ENCODE measurements at places on chromosomes 11 and 22. TPM values are rescaled to one million over a fixed set of nuclear protein-coding genes. Genes with fewer than 3 reads are reported as not detected.
A peak's percentile ranks its signal among the peaks of the same experiment; 100 is the strongest.

Gene TBX10
- total RNA-seq = not detected

Gene ANO3
- 8.2 TPM for total RNA-seq

Gene UBQLNL
- total RNA-seq = not detected

Gene TTLL1
- 0.21 TPM for total RNA-seq

Gene CD3G
- not detected for total RNA-seq

- DNase-seq = peak; percentile 83
- H3K27ac ChIP-seq = peak overlapping the region; percentile 53
- H3K27me3 ChIP-seq = peaks cover 1% of the 10 kb centered on the region
- H3K4me1 ChIP-seq = no peaks in the 10 kb centered on the region
Measured at GRCh38 chr11:61688365-61689163, 8.4 kb downstream of the DAGLA start.

DNA sequence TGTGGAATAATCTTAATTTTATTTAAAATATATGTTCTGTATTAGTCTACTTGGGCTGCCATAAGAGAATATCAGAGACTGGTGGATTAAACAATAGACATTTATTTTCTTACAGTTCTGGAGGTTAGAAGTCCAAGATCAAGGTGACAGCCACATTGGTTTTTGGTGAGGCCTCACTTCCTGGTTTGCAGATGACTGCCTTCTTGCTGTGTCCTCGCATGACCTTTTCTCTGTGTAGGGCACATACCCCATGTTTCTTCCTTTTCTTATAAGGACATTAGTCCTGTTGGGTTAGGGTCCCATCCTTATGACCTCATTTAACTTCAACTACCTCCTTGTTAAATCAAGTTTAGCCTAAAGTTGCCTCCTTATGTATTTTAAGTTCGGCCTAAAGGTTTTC is 202.7 kb upstream of the MPPED2 start:
- no peaks in the 10 kb centered on the region for H3K4me1 ChIP-seq
- H3K36me3 ChIP-seq = no peaks in the 10 kb centered on the region
- H3K27ac ChIP-seq = peak overlapping the region; percentile 39
- no peaks in the 10 kb centered on the region for H3K27me3 ChIP-seq
- DNase-seq = no peak
- H3K4me3 ChIP-seq = no peak overlapping the region

DNA sequence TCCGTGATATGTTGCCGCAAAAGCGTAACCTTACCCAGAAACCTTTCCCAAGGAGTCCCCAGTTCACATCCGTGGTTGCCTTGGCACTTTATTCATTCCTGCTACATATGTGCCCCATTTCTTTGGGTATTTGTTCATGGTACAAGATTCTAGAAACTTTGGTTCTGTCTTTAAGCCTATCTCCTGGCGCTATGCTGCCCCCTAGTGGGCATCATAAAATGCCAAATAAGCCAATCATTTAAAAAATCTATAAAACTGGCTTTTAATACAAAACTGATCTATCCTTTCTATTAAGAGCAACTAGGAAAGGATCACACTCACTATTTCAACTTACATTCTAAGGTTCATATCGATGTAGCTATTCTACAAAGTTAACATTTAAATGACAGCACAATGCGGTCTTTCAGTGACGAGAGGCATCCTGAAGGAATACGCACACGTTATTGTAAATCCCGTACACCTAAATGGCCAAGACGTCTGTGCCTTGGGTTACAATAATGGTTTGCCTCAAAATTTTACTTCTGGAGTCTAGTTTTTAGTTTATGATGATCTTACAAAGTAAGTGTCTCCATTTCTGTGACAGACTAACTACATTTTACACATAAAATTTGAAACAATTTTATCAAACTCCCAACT is 16.2 kb downstream of the PIWIL3 start:
- H3K36me3 ChIP-seq = no peaks in the 10 kb centered on the region
- H3K27me3 ChIP-seq = no peaks in the 10 kb centered on the region
- H3K4me1 ChIP-seq = no peaks in the 10 kb centered on the region

DNA sequence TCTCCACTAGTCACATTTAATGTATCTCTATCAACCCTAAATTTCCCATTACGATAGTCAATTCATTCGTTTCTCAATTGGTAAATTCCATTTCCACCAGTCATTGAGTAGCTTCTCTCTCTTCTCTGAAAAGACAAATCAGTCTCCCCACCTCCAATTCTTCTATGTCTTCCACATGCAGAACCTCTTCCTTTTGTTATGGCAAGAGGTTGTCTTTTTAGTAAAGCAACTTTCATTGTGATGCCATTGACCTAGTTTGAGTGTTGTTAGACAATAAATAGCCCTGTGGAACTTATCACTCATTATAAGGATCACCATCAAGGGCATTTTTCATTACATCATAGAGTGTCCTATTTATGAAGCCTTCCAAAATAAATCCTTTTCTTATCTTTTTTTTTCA is 340.9 kb downstream of the LRRC4C start:
- DNase-seq = no peak
- no peak overlapping the region for H3K27ac ChIP-seq
- H3K4me3 ChIP-seq = no peak overlapping the region
- H3K27me3 ChIP-seq = no peaks in the 10 kb centered on the region
- H3K4me1 ChIP-seq = no peaks in the 10 kb centered on the region

GRCh38 chr22:28544431-28544868 is 135.2 kb downstream of the TTC28 start:
- H3K36me3 ChIP-seq = no peaks in the 10 kb centered on the region
- no peaks in the 10 kb centered on the region for H3K27me3 ChIP-seq
- no peak overlapping the region for H3K27ac ChIP-seq
- H3K4me3 ChIP-seq = no peak overlapping the region
- no peaks in the 10 kb centered on the region for H3K4me1 ChIP-seq

GRCh38 chr11:131504199-131504949 is 134.0 kb downstream of the NTM start:
- H3K4me3 ChIP-seq = no peak overlapping the region
- H3K27me3 ChIP-seq = no peaks in the 10 kb centered on the region
- H3K27ac ChIP-seq = no peak overlapping the region
- no peak for DNase-seq
- no peaks in the 10 kb centered on the region for H3K4me1 ChIP-seq

- no peaks in the 10 kb centered on the region for H3K4me1 ChIP-seq
- H3K4me3 ChIP-seq = no peak overlapping the region
- no peak for DNase-seq
- H3K36me3 ChIP-seq = no peaks in the 10 kb centered on the region
- peak overlapping the region; percentile 39 for H3K27ac ChIP-seq
Measured at GRCh38 chr22:26927821-26928220, 270.4 kb downstream of the MIAT start.

GRCh38 chr11:41784513-41785335 is 325.3 kb upstream of the LRRC4C start:
- DNase-seq = no peak
- H3K36me3 ChIP-seq = no peaks in the 10 kb centered on the region
- no peaks in the 10 kb centered on the region for H3K27me3 ChIP-seq
- H3K4me3 ChIP-seq = no peak overlapping the region
- no peak overlapping the region for H3K27ac ChIP-seq
- no peaks in the 10 kb centered on the region for H3K4me1 ChIP-seq

DNA sequence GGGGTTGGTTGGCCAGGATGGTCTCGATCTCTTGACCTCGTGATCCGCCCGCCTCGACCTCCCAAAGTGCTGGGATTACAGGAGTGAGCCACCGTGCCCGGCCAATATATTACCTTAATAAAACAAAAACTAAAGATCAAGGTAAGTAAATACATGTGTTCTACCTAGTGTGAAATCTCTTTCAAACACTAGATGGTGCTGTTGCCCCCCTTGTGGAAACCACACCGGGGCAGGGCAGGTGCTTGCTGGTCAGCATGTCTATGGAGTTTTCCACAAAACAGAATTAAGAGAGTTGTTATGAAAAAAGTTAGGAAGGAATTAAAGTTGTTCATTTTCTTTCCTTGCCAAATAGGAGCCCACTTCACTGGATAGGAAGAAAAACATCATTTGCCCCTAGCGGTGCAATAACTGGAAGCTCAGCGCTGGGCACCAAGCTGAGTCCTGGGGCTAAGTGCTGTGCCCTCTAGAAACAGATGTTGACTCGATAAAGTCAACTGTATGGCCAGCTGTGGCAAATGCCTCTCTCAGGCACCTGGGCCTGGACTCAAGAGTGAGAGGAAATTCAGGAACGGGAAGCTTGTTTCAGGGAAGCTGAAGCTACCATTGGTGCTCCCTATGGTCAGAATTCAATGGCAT is 6.3 kb upstream of the KCNJ5 start:
- H3K27me3 ChIP-seq = no peaks in the 10 kb centered on the region
- H3K36me3 ChIP-seq = no peaks in the 10 kb centered on the region
- no peaks in the 10 kb centered on the region for H3K4me1 ChIP-seq
- no peak overlapping the region for H3K4me3 ChIP-seq

GRCh38 chr11:15742626-15743519 is 613.5 kb downstream of the SOX6 start:
- no peaks in the 10 kb centered on the region for H3K36me3 ChIP-seq
- no peak overlapping the region for H3K4me3 ChIP-seq
- no peak overlapping the region for H3K27ac ChIP-seq
- DNase-seq = no peak

- no peaks in the 10 kb centered on the region for H3K27me3 ChIP-seq
- H3K4me3 ChIP-seq = no peak overlapping the region
- H3K27ac ChIP-seq = no peak overlapping the region
- DNase-seq = peak; percentile 55
Measured at GRCh38 chr11:69374110-69374945, 80.4 kb downstream of the MYEOV start.

GRCh38 chr11:33932721-33933120 is 40.8 kb upstream of the LMO2 start:
- peak overlapping the region; percentile 22 for H3K27ac ChIP-seq
- peaks cover 46% of the 10 kb centered on the region for H3K4me1 ChIP-seq
- no peak overlapping the region for H3K4me3 ChIP-seq
- no peaks in the 10 kb centered on the region for H3K36me3 ChIP-seq

GRCh38 chr11:32332990-32333319 is 102.4 kb downstream of the WT1 start:
- H3K27ac ChIP-seq = no peak overlapping the region
- peak overlapping the region; percentile 62 for H3K4me3 ChIP-seq
- H3K4me1 ChIP-seq = no peaks in the 10 kb centered on the region
- DNase-seq = no peak
- no peaks in the 10 kb centered on the region for H3K36me3 ChIP-seq
- no peaks in the 10 kb centered on the region for H3K27me3 ChIP-seq

DNA sequence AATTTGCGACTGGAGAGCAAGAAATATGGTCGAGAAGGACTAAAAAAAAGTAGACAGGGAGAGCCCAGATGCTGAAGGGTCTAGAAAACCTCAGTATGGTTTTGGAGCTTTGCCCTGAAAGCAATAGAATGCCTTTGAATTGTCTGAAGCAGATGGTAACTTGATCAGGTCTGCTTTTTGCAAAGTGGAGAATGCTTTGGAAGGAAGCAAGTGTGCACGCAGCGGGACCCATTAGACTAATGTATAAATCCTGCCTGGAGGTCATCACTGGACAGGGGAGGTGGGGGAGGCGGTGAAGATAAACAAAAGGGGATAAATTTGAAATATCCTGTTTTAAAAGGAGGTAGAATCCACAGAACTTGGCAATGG is 757 bp upstream of the HINFP start:
- no peaks in the 10 kb centered on the region for H3K27me3 ChIP-seq
- H3K27ac ChIP-seq = peak overlapping the region; percentile 74
- peaks cover 13% of the 10 kb centered on the region for H3K36me3 ChIP-seq
- peak overlapping the region; percentile 85 for H3K4me3 ChIP-seq
- H3K4me1 ChIP-seq = peaks cover 6% of the 10 kb centered on the region

Measured in ascending aorta (tissue), 2 donors.